ENCODE measurements at places on chromosomes 7 and 10.

- DNase-seq = no peak
Measured at GRCh38 chr7:85405016-85405902, 218.4 kb upstream of the SEMA3D start.

DNA sequence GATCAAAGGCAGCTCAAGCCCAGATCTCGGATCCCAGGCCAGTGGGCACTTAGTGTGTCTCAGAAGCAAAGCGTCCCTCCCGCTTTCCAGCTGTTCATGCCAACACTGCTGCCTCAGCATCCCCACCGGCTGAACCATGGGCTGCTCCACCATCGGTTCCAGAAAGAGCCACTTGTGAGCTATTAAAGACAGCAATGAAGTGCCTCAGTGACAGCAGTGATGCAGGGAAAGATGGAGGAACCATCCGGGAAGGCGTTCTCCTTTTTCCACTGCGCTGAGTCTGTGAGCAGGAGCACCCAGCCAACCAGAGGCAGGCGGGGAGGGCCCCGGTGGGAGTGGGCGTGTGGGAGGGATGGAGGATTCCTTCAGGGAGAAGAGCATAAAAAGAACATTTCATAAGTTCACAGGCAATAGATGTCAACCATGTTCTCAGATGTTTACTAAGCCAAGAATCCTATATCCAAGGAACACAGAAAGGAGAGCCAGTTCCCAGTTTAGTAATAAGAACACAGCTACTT is 96.2 kb upstream of the MKI67 start:
- no peak for DNase-seq

DNA sequence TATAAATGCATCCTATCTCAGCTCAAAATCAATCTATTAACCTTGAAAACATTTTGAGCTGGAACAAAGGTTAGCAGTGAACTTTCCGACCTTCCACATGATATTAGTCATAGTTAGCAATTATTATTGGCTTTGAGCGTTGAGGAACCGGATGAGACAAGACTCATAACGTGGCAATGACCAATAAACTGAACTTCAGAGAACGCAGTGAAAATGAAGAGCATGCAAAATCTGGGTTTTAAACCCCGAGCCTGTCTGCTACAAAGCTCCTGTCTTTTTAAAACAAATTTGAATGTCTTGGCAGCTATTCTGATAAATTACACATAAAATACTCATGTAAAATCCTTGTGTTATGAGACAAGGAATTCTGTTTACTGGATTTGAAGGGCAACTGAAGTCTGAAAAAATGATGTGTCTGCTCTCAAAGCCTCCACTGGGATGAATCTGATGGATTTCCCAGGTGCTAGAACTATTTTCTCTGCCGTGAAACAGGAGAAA is 74.7 kb upstream of the ITGB1 start:
- no peak for DNase-seq

DNA sequence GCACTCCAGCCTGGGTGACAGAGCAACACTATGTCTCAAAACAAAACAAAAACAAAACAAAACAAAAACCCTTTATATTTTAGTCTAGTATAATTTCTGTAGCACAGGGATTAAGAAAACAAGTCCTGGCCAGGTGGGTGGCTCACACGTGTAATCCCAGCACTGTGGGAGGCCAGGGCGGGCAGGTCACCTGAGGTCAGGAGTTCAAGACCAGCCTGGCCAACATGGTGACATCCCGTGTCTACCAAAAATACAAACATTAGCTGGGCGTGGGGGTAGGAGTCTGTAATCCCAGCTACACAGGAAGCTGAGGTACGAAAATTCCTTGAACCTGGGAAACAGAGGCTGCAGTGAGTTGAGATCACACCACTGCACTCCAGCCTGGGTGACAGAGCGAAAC is 23.2 kb upstream of the ASL start:
- no peak for DNase-seq

- DNase-seq = no peak
Measured at GRCh38 chr7:4993471-4993870, 34.5 kb upstream of the MMD2 start.

DNA sequence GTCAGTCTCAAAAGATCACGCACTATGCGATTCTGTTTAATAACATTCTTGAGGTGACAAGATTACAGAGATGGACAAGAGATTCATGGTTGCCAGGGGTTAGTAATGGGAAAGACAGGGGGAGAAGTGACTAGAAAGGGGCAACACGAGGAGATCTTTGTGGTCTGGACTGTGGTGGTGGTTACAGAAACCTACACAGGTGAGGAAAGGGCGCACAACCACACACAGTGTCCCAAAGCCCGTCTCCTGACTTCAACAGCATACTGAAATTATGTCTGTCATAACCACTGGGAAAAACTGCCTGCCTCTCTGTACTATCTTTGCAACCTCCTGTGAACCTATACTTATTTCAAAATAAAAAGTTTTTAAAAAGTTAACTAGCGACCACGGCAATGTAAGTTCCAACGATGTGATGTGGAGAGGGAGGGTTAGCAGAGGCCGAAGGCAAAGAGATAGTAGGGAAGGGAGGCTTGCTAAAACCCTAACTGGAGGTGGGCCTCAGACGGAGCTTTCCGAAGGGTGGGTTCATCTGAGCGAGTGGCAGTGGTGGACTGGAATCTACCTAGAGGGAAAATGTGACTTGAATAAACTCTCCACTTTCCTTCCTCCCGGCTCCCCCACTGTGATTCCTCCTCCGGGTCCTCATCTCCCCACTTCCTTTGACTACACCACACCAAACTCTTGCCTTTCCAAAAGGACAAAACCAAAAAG is 43.7 kb downstream of the GNA12 start:
- no peak for DNase-seq

DNA sequence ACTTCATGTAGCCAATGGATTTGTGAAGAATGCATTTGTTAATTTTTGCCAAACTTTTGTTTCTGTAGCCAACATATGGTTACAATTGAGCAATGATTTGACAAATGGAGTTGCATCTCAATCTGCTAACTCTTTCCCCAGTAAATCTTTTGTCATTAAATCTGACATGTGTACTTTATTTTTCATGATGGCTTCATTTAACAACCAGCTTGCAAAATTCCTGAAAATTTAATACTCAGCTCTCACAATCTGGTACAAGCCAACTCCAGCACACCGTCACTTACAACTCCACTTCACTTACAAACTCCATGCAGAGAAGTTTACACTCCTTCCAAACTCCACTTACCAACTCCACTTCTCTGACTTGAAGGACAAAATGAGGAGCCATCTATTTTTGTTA is 26.5 kb upstream of the HIBADH start:
- DNase-seq = no peak

DNA sequence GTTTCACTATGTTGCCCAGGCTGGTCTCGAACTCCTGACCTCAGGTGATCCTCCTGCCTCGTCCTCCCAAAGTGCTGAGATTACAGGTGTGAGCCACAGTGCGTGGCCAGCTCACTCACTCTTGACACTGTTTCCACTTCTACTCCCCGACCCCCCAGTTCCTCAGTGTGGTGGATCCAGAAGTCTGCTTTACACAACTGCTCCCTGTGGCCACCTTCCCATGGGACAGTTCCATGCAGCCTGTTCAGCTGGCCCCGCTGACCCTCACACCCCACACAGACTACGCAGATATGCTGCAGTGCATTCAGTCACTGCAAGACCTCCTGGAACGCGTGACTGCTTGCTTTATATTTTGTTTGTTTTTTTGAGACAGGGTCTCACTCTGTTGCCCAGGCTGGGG is 86.4 kb downstream of the SEPTIN14 start:
- DNase-seq = no peak

Data from Caki2 (cell line).